HCT116 (cell line): ENCODE measurements at places on chromosomes 1 and 21. TPM values are rescaled to one million over a fixed set of nuclear protein-coding genes. Genes with fewer than 3 reads are reported as not detected.
A peak's percentile ranks its signal among the peaks of the same experiment; 100 is the strongest.

- no peak for DNase-seq
Measured at GRCh38 chr1:44412601-44413000, 7.5 kb downstream of the RNF220 start.

- DNase-seq: no peak
Measured at GRCh38 chr1:150066328-150066727, 1.2 kb upstream of the VPS45 start.

Gene MPZL1
- 52.9 TPM for total RNA-seq

DNA sequence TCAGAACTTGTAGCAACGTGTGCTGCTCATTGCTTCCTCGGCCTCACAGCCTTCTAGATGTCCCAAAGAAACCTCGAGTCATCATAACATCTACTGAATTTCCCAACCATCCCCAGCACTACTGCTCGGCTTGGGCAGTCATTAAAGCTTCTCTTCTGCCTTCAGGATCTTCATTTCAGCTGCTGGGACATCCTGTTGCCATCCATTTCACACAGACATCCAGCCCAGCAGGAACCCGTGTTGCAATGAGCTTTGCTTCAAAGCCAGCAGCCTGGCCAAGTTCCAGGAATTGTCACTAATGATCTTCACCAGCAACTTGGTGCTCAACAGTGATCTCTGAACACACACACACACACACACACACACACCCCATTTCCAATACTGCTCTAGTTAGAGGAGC lies 18.5 kb downstream of the WLS start:
- DNase-seq: no peak

- no peak for DNase-seq
Measured at GRCh38 chr1:12047120-12047876, 15.8 kb upstream of the TNFRSF8 start.

Gene CD160
- total RNA-seq: not detected

DNA sequence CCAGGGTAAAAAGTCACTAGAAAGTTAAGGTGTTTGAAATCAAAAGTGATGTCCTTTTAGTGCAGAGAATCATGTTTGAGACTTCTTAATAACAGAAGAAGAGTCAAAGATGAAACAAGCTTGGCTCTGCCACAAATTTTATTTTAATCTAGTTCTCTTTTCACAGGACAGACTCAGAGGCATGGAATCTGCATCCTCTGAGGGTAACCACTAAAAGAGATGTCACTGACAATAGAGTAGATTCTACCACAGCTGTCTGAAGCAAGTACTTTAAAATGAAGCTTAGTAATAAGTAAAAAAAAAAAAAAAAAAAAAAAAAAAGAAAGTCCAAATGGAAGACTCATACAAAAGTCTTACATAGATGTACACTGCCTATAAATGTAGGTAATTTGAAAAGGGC lies 519.7 kb upstream of the PRMT6 start:
- no peak for DNase-seq

- no peak for DNase-seq
Measured at GRCh38 chr1:97942161-97943123, 21.6 kb upstream of the DPYD start.

DNA sequence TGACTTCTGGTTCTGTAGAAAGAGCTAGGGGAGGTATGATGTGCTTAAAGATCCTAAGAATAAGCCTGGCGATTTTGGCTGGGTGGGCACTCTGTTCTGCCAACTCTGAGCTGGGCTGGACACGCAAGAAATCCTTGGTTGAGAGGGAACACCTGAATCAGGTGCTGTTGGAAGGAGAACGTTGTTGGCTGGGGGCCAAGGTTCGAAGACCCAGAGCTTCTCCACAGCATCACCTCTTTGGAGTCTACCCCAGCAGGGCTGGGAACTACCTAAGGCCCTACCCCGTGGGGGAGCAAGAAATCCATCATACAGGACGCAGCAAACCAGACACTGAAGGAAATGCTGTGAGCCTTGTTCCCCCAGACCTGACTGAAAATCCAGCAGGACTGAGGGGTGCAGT lies 93.3 kb downstream of the PAPPA2 start:
- no peak for DNase-seq

DNA sequence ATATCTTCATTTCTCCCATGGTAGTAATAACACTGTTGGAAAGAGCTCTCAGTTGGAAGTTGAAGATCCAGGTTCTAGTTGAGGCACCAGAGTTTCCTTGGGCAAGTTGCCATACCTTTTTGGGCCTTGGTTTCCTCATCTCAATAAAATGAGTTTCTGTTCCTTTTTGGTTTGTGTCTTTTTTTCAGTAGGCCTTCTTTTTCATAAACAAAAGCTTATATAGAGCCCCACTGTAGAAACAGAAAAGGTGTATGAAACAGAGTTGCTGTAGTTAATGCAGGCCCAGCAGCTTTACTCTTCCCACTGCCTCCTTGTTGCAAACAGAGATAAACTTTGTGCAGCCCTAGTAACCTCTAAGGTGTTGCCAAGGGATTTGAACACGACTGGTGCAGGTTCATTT lies 41.7 kb downstream of the WNT4 start:
- DNase-seq: no peak

Gene ERICH3
- not detected for total RNA-seq

- no peak for DNase-seq
Measured at GRCh38 chr1:53599481-53599880, 139.5 kb downstream of the GLIS1 start.

Gene NUP210L
- 0.10 TPM for total RNA-seq

- no peak for DNase-seq
Measured at GRCh38 chr1:34918977-34919561, 10.4 kb downstream of the DLGAP3 start.

Gene CRP
- total RNA-seq: 1.3 TPM

DNA sequence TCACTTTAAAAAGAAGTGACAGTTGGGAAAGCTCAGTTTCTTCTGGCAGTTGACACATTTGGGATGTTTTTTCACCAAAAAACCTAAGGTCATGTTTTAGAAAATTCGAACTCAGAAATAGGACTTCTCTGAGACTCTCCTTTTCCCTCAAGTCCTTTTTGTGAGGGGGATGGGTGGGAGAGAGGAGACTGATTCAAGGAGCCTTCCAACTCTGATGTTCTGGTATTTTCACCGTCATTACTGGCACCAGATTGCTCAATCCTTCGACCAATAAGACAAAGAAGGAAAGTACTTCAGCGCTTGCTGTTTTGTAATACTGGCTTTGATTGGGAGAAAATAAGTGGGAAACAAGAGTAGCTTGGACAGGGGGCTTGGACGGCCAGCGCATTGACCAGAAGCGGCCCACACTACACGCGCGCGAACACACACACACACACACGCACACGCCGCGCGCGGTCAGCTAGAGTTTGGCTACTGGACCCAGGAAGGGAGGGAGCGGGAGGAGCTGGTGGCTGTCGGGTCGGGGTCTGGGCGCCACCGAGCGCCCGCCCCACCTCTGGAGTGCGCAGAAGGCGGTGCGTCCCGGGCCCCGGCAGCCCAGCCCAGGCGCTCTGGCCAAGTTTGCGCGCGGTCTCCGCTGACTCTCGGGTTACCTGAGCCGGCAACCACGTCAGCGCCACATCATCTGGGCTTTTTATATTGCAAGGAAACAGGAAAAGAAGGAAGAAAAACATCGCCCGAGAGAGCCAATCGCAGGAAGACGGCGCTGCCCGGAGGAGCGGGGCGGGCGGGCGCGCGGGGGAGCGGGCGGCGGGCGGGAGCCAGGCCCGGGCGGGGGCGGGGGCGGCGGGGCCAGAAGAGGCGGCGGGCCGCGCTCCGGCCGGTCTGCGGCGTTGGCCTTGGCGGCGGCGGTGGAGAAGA lies at the start of gene KCNK1:
Gene KCNK1 (plus strand): TSS at position 855 of the 921 bp plus-strand sequence. CDS start 66 bp downstream, at position 921.
- DNase-seq: peak; percentile 83

DNA sequence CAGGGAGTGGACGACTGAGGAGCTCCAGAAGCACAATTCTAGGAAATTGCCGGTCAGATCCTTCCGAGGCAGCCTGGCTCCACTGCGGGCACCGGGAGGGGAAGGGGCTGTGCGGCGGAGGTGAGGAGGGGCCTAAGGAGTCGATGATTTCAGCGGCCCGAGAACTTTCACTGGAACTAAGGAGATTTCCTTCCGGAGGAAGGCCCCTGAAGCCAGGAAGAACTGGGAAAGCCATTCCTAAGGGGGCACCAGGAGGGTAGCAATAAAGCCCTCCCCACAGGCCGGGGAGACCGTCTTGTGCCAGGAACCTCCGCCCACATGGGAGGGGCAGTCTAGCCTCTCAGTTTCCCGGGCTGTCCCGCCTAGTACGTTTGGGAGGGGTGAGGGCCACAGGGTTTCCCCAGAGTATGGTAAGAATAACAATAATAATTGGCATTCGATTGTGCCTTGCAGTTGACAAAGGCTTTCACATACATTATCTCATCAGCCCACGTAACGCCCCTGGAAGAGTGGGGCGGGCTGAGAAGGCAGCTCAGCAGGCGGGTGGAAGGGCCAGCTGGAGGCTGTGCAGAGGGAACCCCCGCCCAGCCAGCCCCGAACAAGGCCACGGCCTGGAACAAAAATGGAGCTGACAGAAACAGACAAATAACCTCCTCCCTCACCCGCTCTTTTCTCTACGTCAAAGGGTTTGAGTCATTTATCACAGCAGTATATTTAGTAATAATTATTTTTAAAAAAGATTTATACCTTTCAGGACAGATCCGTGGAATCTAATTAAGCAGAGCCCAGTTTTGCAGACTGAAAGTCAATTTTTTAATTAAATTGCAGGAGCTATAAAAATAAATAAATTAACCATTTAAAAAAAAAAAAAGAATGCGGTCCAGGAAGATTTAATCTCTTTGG lies 19.8 kb downstream of the NPR1 start:
- no peak for DNase-seq

DNA sequence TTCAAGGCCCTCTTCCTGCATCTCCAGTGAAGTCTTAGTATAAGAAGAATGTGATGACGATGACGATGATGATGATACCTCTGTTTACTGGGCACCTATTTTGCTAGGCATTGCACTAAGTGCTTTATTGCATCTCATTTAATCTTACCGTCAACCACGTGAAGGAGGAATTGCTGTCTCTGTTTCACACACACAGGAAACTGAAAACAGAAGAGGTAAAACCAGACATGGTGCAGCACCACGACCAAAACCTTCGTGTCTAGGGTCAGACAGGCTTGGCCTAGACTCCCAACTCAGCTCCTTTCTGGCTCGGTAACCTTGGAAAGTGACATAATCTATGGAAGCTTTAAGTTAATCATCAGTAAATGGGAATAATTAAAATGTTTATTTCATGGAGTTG lies 20.7 kb upstream of the KCNA2 start:
- no peak for DNase-seq

- DNase-seq: no peak
Measured at GRCh38 chr1:57340334-57341070, 83.4 kb downstream of the DAB1 start.

DNA sequence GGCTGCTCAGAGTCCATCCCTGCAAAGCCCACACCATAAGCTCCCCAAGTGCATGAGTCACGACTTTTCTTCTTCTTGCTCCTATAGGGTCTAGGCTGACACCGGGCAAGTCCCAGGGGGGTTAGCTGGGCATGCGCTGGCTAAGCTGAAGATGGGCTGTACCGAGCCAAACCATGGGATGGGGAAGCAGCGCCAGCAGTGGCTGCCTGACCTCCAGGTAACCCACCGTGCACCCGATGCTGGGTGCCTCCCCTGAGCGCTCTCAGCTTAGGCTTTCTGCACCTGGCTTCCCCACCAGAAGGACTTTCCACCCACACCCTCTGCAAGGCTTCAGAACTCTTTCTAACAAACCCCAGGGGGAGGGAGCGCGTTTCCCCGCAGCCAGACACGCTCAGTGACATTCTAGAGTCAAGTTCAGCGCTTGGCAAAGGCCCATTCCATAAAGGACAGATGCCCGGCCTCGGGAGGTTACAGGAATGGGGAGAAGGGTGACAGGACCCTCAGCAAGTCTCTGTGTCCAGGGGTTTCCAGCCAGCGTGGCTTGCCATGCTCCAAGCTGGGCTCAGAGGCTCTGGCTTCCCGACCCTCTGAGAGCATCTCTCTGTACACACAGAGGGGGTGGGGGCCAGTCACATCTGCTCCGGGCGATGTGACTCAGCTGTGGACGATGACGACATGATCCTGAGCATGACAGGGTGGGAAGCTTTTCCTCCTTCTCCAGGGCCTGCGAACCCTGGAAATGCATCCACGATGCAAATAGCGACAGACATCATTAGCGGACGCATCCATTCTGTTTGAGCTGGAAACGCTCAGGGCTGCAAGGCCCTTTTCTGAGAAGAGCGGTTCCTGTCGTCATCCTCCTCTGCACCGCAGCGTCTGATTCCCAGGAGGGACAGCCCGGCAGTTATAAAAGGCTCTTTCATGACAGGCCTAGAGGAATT lies 107.8 kb downstream of the SIK1 start:
- no peak for DNase-seq

Gene MYBPHL
- 1.0 TPM for total RNA-seq

Gene KLF18
- 0.07 TPM for total RNA-seq

Gene OR2T29
- not detected for total RNA-seq

Gene MPZ
- total RNA-seq: 3.6 TPM

GRCh38 chr1:236287757-236288619 lies 6.2 kb upstream of the ERO1B start:
- DNase-seq: no peak

- no peak for DNase-seq
Measured at GRCh38 chr1:225855503-225856300, 26.5 kb downstream of the TMEM63A start.

DNA sequence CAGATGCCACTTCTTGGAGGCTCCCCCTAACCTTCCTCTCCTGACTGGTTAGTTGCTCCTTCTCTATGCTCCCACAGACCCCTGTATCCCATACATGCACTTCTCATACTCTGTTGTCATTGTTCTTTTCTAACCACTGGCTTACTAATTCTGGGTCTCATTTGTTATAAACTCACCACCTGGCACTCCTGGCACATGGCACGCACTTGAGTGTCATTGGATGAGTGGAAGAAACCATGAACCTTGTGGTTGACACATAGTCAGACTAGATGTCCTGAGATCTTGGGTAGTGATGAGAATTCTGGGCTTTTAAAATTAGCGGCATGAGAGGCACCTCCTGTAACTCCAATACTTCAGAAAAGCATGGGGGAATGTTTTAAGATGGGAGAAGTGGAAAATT lies 49.3 kb downstream of the TRIM62 start:
- DNase-seq: no peak

DNA sequence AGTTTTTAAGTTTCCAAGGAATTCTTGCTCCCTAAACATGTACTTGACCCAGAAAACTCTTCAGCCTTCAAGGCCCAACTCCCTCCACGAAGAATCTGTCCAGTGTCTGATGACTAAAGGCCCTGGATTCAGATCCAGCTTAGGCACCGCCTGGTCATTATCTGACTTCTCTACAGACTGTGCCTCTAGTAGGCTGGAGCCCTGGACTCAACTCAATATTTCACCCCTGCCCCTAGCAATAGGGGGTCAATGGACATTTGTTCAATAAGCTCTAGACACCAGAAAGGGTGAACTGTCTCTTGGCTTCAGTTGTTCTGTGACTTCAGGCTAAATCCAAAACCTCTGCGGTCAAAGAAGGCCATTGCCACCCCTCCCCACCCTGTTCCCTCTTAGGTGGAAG lies 34.5 kb downstream of the NUAK2 start:
- no peak for DNase-seq

Gene AK5
- total RNA-seq: 0.22 TPM

DNA sequence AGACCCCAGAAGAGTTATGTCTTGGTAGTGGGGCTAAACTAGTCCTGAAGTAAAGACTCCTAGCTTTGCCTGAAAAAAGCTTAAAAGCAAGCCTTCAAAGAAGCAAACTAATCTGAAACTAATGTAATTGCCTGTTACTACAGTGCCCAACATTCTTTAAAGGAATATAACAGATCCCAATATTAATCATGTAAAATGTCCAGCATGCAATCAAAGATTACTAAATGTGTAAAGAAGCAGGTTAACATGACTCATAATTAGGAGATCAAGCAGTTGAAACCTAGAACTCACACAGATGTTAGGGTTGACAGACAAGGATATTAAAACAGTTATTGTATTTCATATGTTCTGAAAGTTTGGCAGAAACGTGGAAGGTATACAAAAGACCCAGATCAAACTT lies 17.8 kb downstream of the DYRK1A start:
- DNase-seq: no peak

GRCh38 chr1:41051022-41051421 lies 29.5 kb upstream of the SLFNL1 start:
- DNase-seq: no peak
